ENCODE measurements at places on chromosomes 1 and 21.

DNA sequence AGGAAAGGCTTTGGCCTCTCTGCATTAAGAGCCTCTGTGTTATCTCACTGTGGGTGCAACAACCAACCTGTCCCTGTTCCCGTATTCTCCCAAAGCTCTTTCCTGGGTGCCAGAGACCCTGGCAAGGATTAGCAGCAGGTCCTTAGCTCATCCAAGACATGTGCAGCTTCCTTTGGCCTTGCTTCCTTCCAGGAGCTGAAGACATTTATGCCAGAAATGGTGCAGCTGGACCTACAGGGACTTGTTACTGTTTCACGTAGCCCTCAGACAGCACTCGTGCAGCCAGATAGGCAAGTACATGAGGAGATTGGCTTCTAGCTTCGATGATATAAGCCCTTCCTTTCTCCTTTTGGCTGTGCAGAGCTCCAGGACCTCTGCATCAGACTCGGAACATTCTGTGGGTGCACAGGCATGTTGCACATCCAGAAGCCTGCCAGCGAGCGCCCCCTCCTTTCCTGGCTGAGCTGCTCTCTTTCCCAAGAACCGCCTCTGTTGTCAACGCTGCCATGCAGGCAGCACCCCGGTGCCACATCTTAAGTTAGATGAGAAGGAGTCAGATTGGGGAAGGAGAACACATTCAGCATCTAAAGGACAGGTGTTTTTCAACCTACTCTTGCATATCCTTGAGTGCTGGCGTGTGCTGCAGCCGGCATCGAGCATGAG lies 284.5 kb upstream of the PLXNA2 start:
- DNase-seq, result no peak

DNA sequence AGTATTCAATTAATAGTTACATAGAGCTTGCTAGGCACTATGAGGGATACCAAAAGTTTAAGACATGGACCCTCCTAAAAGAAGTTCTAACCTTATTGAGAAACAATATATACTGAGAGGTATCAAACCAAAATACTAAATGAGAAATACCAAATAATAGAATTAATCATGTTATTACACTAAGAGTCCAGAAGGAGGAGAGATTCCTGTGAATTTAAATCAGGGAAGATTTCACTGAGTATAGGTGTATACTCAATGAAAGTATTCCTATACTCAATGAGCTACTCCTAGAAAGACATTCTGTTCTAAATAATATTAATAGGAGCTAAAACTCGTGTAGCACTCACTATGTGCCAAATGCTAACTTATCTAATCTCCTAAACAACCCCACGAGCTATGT lies 9.4 kb downstream of the CR1L start:
- DNase-seq, result no peak

DNA sequence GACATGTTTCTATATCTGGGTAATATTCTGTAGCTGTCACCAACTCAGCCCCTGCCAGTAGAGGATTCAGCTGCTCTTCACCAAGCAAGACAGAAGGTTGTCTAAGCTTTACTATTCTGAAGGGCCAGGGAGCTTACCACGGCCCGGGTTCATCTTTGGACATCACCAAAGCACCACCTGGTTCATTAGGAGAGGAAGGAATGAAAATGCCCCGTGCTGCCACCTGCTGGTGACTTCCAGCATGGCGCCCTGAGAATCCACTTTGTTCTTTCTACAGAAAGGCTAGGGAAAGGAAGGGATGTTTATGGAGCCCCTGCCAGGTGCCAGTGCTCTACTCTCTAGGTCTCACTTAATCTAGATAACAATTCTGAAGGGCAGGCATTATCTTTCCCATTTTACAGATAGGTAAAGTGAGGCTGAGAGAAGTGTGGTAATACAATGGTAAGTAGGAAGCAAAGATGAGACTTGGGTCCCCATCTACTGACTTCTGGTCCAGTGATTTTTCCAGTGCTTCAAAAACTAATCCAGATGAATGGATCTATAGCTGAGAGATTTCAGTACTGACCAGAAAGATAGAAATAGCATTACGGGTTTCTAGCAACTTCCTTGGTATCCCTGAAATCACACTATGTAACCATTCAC lies 79.5 kb downstream of the BEND5 start:
- DNase-seq, result peak; percentile 37

- no peak for DNase-seq
Measured at GRCh38 chr1:72324451-72324850, 42.1 kb upstream of the NEGR1 start.

DNA sequence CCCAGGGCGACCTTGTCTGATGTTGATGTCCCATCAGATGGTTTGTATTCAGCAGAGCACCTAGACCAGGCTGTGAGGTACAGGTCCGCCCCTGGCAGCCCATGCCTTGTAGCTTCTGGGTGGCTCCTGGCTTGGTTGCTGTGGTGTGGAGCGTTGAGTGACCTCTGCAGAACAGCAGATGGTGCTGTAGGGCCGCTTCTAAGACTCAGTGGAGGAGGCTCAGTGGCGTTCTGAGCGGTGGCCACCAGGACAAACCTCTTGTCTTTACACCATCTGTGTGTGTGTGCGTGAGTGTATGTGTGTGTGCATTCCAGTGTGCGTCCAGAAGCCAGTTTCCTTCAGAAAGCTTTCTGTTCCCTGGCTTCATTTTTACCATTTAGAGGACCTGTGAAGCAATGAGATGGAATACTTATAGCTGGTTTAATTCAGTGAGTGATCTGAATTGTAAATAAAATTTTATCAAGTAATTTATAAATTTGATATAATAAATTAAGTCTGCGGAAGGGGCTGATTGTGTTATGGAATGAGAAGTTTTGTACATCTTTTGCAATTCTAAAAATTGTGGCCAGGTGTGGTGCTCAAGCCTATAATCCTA lies 66.1 kb downstream of the ADARB1 start:
- peak; percentile 60 for DNase-seq

DNA sequence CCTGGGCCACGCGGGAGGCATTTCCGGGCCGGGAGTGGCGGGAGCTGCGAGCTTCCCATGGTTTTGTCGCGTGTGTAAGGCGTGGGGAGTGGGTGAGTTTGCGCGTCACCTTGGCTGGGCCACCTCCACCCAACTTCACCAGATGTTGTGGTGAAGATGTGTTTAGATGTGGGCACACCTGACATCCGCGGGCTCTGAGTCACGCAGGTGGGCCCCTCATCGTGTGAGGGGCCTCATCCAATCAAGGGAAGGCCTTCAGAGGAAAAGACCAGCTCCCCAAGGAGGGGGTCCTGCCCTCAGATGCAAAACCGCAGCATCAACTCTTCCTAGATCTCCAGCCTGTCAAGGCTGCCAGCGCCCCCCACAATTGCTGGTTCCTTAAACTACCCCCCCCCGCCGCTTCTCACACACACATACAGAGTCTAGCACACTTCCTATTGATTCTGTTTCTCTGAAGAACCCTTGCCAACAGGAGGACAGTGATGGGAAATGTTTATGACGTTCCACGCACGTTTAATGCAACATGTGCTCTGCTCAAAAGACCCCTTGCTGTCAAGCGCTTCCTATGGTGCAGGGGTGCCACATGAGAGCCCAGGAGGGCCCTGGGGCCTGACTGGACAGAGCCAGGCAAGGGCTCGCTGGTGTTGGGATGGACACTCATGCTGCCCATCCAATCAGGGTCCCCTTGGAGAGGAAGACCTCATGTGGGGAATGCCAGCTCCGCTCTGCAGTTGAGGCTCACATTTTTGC lies 11.9 kb downstream of the ACTRT2 start:
- no peak for DNase-seq

DNA sequence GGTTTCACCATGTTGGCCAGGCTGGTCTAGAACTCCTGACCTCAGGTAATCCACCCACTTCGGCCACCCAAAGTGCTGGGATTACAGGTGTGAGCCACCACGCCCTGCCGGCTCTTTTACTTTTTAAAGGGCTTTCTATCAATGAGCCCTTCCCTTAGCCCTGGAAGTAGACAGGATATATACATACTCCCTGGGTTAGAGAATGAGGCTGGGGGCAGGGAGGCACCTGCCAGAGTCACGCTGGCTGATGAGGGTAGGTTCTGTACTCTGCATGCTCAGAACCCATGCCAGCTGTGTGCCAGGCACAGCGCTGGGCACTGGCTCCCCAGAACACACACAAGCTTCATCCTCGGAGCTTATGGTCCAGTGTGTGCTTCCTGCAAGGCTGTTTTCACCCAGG lies 113.6 kb upstream of the IPO9 start:
- no peak for DNase-seq

- DNase-seq, result no peak
Measured at GRCh38 chr1:210677533-210677932, 348.8 kb downstream of the HHAT start.

All from stimulated activated naive B cell treated with anti-CD40 and anti-IgM and Interleukin-4, amounts not matched to agents 10 μg/mL and 1 μg/mL and 100 μg/mL, for 72 hours (primary cell).